ENCODE measurements at places on chromosomes 13 and 19.

DNA sequence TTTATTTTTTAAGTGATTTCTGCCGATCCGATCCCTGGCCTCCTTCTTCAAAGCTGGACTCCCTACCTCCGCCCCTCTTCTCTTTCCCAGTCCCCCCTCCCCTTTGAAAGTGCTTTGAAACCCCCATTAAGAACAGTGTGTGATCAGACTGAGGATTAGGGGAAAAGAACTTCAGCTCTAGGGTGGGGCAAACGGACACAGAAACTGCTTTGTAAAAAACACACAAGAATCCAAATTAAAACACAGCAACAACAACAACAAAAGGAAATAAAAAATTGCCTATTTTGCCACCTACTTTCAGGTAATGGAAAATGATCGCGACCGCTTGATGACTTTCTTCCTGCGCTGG lies 1.4 kb downstream of the SPRY2 start:
- DNase-seq = no peak

- DNase-seq = no peak
These were observed 42.3 kb downstream of the SUGP2 start for GRCh38 chr19:18991006-18991405.

- DNase-seq = no peak
These were observed 9.0 kb upstream of the SELENOW start for GRCh38 chr19:47769534-47769933.

DNA sequence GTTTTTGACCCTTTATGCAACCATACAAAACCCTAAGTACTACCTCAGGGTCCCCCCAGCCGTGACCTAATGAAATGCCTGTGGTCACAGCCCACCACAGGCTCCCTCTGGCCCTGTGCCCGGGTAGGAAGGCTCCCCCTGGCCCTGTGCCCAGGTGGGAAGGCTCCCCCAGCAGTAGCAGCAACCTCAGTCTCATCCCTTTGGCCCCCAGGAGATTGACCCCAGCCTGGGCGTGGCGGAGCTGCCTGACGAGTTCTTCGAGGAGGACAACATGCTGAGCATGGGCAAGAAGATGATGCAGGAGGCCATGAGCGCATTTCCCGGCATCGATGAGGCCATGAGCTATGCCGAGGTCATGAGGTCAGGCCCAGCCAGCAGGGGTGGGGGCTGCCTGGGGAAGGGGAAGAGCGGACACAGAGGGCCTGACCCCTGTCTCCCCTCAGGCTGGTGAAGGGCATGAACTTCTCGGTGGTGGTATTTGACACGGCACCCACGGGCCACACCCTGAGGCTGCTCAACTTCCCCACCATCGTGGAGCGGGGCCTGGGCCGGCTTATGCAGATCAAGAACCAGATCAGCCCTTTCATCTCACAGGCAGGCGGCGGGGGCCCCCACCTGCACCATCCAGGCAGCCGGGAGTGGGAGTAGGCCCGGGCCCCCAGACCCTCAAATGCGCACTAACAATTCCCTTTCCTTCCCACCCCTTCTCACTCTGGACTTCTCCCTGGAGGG lies 6.3 kb upstream of the BEST2 start:
- no peak for DNase-seq

DNA sequence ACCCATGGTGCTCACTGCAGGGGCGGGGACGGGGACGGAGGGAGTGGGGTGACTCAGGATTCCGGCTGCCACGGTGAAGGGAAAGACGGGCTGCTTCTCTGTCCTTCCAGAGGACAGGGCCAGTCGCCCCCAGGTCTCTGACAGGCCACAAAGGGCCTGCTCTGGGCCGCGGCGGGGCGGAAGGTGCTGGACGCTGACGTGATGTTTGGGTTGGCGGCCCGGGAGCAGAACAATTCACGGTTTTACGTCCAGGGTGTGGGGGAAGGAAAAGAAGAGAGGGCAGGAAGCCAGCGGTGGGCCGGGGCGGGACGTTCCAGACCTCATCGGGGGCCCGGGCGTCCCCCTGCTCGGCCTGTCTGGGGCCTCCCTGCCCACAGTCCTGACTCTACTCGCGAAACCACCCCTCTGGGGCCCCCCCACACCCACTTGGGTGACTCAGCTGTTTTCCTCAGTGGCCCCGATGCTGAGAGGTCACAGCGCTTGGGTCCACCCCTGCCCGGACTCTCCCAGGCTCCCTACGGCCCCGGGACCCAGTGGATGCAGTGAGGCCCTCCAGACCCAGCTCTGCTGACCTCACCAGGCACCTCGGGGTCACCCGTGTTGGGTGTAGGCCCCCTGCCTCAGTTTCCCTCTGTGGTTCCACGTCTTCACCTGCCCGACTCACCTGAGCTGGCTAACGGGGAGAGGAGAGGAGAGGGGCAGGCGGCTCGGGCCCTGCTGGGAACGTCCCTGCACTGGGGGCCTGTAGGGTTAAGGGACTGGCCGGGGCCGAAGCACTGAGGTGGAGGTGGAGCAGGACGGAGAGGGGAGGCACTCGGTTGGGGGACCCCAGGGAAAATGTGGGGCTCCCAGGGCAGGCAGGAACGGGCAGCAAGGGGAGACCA lies 29.2 kb downstream of the PIP5K1C start:
- no peak for DNase-seq

GRCh38 chr13:111117289-111117688 lies 2.2 kb downstream of the ARHGEF7 start:
- DNase-seq = no peak

GRCh38 chr19:13554506-13555240 lies 48.4 kb upstream of the CACNA1A start:
- no peak for DNase-seq

DNA sequence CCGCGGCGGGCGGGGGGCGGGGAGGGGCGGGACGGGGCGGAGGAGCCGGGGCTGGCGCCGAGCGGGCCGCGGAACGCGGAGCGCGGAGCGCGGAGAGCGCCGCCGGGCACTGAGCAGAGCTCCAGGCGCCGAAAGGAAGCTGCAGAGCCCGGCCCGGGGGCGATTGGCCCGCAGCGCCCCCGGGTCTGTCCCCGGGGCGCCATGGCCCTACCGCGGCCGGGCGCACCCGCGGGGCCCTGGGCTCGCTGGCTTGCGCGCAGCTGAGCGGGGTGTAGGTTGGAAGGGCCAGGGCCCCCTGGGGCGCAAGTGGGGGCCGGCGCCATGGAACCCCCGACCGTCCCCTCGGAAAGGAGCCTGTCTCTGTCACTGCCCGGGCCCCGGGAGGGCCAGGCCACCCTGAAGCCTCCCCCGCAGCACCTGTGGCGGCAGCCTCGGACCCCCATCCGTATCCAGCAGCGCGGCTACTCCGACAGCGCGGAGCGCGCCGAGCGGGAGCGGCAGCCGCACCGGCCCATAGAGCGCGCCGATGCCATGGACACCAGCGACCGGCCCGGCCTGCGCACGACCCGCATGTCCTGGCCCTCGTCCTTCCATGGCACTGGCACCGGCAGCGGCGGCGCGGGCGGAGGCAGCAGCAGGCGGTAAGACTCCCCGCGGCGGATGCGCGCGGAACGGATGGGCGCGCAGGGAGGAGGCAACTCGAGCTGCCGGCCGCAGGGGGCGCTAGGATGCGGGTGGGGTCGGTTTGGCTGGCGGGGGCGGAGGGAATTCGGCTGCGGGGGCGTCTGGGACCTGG lies at the start of gene PDE4A:
TSS of gene PDE4A (plus strand) at position 95 of the 796 bp plus-strand sequence. CDS start at position 322, 227 bp downstream.
- DNase-seq = no peak

GRCh38 chr13:35389535-35389934 lies 87.0 kb downstream of the MAB21L1 start:
- DNase-seq = no peak

DNA sequence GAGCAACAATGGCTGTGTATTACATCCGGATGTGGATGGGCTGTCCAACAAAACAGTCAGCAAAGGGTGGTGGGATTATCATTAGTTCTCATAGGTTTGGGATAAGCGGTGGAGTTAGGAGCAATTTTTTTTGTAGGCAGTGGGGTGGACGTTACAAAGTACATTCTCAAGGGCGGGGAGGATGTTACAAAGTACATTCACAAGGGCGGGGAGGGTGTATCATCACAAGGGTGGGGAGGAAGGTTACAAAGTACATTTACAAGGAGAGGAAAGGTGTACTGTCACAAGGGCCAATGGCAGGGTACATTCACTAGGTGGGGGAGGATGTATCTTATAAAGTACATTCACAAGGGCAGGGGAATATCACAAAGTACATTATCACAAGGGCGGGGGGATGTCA lies 20.8 kb upstream of the ZNF561 start:
- DNase-seq = no peak

DNA sequence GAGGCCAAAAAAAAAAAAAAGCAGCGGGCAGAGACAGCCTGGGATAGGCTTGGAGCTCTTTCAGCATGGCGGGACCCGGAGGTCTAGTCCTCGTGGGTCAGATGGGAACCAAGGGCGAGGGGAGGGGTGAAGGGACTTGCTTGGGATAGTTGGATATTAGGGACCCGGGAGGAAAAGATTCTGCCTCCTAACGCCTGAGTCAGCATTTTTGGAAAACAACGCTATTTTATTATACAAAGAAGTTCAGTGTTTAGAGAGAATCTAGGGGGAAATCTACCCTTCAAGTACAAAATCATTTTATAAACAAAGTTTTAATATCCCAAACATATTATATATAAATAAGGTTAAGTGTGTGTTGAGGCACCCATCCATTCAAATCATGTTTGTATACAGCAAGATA lies 156.7 kb downstream of the ZNF536 start:
- no peak for DNase-seq

- DNase-seq = no peak
These were observed 343.0 kb downstream of the ITGBL1 start for GRCh38 chr13:101795460-101795859.

DNA sequence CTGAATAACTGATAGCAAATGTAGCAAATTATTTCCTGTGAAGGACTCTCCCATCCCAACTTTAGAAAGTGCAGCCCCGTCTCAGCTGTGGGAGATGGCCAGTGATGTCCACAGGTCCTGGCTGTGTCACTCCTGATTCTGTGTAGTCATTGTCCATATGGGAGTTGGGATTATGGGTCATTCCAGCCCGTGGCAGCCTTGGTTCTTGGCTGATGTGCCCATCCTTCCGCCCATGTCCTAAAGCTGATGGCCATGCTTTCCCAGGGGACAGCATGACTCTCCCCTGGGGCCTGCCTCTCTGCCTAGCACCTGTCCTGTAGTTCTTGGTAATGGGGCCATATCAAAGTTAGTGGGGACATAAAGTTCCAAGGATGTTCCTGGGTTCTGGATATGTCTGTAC lies 43.9 kb upstream of the C1QTNF9 start:
- DNase-seq = no peak

- no peak for DNase-seq
These were observed 6.0 kb upstream of the ZNF614 start for GRCh38 chr19:52034051-52034728.

GRCh38 chr13:87884884-87885283 lies 213.7 kb downstream of the SLITRK5 start:
- no peak for DNase-seq

DNA sequence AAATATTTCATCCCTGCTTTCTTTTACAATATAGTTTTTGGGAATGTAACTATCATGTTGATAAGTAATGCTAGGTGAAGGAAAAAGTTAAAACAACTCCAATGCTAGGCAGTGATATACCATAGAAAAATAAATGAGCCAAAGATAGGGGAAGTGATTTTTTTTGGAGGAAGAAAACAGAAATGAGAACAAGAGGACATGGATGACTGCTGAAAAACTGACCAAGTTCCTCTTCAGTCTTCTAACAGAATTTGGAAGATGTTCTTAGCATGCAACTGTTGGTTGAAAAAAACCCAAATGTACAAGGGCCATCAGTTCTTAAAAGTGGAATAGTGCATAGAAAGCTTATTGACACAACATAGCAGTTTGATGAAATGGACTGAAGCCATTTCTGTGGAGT lies 262.5 kb upstream of the STARD13 start:
- no peak for DNase-seq

- DNase-seq = no peak
These were observed 2.5 kb upstream of the PRAM1 start for GRCh38 chr19:8504919-8505318.

GRCh38 chr19:46724468-46724867 lies 7.6 kb upstream of the PRKD2 start:
- no peak for DNase-seq

DNA sequence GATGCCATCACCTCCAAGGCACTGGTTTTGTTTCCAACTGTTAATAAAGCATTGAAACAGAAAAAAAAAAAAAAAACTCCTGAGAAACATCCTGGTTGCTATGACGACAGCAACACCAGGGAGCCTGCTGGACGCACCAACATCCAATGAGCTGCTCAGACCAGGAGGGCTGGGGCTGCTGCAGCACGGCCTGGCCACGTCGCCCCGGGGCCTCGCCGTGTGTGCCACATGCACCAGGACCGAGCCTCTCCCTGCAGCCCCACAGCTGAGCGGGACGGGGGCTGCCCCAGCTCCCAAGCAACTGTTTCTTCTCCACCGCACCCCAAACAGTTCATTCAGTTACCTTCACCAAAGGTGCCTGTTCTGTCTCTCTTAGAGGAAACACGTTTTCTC lies 54.5 kb downstream of the RASA3 start:
- DNase-seq = no peak

- DNase-seq = no peak
These were observed 57.3 kb downstream of the KLF2 start for GRCh38 chr19:16381756-16382401.

- DNase-seq = peak; percentile 80
These were observed 441 bp upstream of the ZFP28 start for GRCh38 chr19:56538254-56538760.

- DNase-seq = no peak
These were observed 47.2 kb downstream of the ZAR1L start for GRCh38 chr13:32267836-32268439.

GRCh38 chr19:16369306-16369663 lies 44.7 kb downstream of the KLF2 start:
- DNase-seq = no peak

- DNase-seq = no peak
These were observed 92.6 kb downstream of the SIPA1L3 start for GRCh38 chr19:37999309-38000213.

GRCh38 chr19:18723871-18724377 lies 40.4 kb downstream of the CRTC1 start:
- DNase-seq = no peak

DNA sequence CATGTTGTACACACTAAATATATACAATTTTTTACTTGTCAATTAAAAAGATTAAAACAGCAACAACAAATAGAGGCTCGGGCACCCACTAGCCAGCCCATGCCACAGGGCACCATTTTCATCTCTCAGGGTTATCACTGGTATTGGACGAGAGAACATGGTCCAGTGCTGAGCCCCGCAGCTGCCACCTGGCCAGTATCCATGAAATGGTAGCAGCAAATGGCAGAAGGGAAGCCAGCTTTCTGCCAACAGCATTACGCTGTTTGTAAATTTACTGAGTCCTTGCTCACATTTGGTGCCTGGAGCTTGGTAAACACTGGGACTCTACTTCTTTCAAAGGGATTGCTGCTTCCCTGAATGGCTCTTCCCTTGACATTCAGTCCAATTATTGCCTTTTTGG lies 87.9 kb upstream of the WASF3 start:
- no peak for DNase-seq

GRCh38 chr13:20990910-20991525 lies 70.4 kb downstream of the LATS2 start:
- no peak for DNase-seq

- DNase-seq = no peak
These were observed 48.7 kb downstream of the RFX2 start for GRCh38 chr19:6061376-6062130.
